ENCODE measurements at places on chromosomes 16 and 17.

DNA sequence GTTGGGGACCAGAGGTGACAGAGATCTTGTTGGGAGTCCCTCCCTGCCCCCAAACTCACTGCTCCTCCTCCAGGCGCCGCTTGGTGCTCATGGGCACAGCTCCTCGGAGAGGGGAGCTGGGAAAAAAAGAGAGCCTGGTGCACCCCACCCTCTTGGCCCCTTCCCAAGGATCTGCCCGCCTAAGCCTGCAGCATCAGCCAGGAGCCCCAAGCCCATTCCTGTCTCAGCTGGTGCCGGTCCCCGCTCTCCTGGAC, 400 bp downstream of the HCFC1R1 start:
- no peak for DNase-seq

DNA sequence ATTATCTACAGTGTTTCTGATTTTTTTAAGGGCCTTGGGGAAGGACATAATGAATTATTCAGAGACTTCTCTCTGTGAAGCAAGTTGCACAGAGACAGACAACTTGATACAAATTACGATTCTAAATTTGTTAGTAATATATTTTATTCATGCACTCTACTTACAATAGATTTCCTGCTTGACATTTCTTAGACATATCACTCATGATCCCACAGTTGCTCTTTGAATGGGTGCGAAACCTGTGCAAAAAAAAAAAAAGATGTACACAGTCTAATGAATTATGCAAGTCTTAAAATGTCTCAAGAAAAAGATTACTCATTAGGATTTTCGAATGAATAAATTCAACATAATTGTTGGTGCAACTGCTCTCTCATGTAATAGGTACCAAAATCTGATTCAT, 254.8 kb downstream of the PRKCA start:
- DNase-seq = no peak

GRCh38 chr16:55515111-55515510, 6.2 kb downstream of the LPCAT2 start:
- no peak for DNase-seq

GRCh38 chr16:67098599-67098998, 11.1 kb upstream of the PHAF1 start:
- no peak for DNase-seq

DNA sequence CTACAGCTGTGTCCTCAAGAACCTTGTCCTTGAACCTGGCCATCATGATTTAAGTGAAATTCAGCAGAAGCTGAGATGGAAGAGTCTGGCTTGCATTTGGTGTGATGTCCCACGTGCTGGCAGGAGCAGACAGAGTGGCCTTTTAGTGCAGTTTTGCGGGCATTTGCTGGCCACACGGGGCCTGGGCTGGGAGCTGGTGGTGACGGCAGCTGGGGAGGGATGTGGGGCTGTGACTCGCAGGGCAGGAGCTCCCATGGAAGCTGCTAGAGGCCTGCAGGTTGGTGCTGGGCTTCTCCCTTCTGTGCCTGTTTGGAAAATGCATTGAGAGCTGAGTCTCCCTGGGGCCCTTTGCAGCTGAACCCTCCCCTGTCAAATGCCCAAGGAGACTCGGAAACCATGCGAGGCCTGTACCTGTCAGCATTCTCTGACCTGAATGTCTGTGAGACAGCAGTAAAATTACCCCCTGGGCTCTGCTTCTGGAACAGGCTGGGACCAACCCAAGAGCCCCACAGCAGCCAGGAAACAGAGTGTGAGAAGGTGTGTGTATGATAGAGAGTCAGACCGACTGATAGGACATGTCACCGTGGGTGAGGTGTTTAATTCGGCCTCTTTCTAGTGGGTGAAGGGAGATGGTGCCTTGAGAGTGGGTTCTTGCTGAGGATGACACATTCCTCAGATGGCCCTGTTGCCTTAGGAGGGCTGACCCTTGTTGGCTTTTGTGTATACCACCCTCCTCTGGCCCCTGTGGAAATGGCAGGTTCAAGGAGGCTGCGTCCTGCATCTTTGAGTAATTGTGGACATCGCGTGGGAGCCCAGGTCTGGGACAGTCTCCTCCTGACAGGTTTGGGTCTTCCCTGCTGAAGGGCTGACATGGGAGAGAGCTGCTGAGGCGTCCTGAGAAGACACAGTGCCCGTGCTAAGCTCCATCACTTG, 145.5 kb downstream of the MSI2 start:
- no peak for DNase-seq

DNA sequence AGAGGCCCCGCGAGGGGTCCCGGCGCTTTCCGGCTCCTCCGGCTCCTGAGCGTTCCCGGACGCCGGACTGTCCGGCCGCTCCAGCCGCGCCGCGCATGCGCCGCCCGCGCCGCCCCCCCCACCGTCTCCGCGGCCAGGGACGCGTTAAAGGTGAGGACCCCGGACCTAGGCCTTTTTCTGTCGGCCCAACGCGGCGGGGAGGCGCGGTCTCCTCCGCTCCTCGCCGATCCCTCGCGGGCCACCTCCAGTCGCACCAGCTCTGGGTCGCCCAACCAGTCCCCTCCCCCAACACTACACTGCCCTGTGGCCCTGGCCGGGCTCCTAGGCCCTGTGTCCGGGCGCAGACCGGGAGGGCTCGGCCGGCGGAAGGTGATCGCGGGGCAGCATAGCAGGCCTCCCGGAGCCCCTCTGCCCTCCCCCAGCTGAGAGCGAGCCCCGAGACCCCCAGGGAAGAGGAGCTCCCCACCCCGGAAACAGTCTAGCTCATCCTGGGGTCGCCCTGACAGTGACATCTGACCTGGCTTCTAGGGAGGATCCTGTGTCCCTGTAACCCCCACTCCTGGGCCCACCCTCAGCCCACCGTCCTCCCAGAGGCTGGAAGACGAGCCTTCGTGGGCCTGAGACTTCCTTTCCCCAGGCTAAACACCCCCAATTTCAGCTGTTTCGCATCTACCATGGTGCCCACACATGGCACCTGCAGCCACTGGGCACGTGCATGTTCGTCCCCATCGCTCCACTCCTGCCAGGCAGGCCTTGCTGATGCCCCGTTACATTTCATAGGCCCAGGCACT, 14.7 kb upstream of the BCAR1 start:
- DNase-seq = no peak

DNA sequence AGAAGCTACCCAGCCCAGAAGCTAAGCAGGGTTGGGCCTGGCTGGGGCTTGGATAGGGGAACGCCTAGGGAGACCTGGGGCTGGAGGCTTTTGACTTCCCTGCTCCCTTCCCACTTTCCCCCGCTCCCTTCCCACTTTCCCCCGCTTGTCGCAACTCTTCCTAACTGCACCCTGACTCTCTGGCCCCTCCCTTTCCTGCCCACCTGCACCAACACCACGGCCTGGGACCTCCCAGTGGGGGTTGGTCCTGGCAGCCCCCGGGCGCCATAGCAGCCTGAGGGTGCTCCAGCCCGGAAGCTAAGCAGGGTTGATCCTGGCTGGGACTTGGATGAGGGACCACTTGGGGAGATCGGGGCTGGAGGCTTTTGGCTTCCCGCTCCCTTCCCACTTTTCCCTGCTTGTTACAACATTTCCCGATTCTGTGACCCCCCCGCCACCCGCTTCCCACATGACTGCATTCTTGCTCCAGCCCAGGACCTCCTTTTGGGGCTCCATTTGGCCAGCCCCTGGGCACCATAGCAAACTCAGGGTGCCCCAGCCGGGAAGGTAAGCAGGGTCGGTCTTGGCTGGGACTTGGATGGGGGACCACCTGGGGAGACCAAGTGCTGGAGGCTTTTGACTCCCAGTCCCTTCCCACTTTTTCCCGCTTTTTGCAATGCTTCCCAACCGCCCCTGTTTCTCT, 2287.0 kb downstream of the TP53TG3F start:
- no peak for DNase-seq

DNA sequence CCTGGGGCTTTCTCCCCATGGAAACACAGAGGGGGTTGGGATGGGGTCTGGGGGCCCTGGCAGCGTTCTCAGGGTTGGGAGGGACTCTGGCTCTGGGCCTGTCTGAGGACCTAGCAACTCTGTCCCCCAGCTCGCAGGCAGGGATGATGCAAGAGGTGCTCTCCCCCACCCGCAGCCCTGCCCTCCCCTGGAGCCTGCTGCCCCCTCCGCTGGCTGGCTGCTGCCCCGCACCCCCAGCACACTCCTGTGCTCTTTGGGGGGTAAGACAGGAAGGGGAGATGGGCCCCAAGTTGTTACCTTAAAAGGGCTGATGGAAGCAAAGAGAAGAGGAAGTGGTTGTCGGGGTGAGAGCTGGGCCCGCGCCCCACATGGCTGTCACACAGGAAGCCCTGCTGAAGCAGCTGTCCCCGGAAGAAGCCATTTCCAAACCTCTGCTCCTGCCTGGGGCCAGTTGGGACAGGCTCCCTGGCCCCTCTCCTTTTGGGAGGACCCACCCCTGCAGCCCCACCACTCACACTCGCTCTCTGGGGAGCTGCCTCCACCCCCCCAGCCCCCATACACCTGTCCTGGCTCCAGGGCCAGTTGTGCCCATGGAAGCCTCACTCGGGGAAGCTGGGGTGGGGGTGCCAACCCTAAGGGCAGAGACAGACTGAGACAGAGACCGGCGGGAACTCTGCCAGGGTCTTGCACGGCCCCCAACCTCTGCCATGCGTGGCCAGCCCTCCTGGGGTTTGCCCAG, 2.5 kb downstream of the CORO1A start:
- DNase-seq = peak; percentile 90

GRCh38 chr17:5785867-5786509, 201.7 kb upstream of the NLRP1 start:
- no peak for DNase-seq

GRCh38 chr17:61318684-61319098, 81.0 kb upstream of the TBX2 start:
- DNase-seq = no peak

- no peak for DNase-seq
Observed at GRCh38 chr17:57876866-57877237, 27.0 kb upstream of the MRPS23 start.

DNA sequence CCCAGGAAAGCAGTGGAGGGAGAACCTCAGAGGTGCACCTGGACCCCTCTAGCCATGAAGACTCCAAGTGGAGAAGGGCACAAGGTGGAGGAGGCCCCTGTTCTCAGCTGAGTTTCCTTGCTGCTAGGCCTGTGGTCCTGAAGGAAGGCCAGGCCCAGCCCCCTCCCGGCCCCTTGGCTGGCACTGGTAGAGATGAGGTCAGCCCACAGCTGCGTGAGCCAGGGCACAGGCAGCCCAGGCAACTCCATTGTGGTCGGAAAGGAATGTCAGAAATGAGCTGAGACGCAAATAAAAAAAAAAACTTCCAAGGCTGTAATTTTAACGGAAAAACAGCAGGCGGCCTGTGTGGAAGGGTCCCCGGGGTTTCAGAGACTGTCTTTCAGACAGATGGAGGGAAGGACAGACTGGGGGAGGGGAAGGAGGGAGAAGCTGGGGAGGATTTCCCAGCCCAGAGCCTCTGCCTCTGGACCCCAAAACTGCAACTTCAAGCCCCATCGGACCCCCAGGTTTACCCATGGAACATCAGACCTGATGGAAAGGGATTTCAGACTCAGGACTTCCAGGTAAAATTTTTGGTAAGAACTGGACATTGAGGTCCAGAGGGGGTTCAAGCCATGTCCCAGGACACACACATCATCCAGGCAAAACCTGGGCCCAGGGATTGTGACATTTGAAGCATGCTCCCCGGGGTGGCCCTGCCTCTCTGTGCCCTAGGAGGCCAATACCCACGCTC, 25.6 kb upstream of the MRPS23 start:
- DNase-seq = no peak

DNA sequence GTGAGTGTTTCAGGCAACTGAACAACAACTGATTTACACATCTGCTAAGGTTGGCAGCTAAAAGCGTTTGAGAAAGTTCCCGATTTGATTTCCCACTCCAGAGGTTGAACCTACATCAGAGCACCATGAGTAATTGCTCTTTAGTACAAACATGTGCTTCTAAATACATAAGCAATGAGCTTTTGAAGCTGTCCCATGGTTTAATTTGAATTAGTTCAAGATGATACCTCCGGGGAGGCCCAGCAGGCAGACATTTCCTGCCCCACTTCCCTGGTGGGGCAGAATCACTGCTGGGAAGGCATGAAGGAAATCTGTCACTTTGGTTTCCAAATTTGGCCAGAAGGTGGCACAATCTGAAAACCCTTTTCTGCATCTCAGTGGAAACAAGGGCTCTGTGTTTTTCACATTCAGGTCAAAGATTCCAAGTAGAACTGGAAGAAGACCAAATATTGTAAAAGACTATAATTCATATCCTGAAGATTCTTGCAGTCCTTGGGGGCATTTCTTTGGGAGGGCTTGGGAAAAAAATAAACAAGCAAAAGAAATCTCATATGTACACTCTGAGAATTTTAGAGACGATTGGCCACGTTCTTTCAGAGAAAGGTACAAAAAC, 176.2 kb upstream of the FAM20A start:
- DNase-seq = no peak

GRCh38 chr17:14792746-14793145, 472.4 kb downstream of the PMP22 start:
- no peak for DNase-seq

DNA sequence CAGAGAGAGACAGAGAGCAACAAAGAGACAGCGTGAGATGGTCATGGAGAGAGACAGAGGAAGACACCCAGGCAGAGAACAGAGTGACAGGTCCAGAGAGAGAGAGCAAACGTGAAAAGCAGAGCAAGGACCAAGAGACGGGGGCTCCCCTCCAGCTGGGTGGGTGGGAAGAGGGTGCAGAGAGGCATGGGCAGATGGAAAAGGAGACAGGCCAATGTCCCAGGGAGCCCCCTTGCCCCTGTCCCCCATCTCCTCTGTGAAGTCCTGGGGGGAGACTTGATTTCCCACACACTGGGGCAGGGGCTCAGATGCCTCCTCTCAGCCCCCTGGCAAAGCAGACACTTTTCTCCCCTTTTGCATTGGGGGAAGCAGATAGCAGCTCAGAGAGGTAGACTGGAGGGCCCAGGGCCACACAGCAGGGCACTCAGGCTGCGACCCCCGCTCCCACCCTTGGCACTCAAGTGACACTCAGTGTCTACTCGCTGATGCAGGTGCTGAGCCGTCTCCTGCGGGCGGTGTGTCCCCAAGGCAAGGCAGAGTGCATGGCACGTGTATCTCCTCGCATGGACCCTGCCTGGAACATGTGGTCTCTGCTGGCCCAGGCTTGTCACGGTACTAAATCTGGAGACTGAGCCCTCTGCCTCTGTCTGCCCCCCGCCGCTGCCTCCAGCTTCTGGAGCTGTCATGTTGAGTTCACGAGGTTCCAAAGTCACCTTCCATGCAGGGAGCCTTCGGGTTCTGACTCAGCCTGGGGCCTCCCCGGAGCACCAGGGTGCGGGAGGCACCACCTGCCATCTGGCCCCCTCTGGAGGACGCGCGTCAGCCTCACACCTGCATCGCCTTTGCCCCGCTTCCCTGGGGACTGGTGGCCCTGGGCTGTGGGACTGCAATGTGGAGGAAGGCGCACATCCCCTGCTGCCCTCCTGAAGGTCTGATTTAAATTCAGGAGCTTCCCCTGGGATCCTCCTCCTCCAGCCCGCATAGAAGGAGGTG, 215.9 kb upstream of the GSE1 start:
- peak; percentile 30 for DNase-seq

DNA sequence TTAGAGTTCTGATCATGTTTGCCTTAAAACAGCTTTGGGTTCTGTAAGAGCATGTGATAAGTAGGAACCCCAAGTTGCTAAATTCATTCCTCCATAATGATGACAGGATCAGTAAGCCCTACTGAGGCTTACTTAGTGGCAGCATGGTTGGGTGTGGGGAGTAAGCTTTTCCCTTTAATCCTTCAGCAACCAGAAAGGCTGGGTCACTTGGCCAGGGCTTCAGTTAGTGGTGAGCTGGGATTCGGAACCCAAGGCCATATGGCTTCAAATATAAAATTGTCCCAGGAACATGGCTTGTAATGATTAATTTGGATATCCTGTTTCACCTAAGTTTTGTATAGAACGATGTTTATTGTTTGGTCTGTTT, 850 bp downstream of the GINS3 start:
- no peak for DNase-seq

- no peak for DNase-seq
Observed at GRCh38 chr16:88739139-88739976, 33.1 kb downstream of the CTU2 start.
